ENCODE measurements at places on chromosomes 2 and 18. TPM values are rescaled to one million over a fixed set of nuclear protein-coding genes. Genes with fewer than 3 reads are reported as not detected.

- peak; percentile 40 for DNase-seq
- no peaks in the 10 kb centered on the region for H3K36me3 ChIP-seq
- peaks cover 7% of the 10 kb centered on the region for H3K4me1 ChIP-seq
- peak overlapping the region; percentile 88 for H3K4me3 ChIP-seq
- no peak overlapping the region for H3K27ac ChIP-seq
Observed at GRCh38 chr2:26243470-26244308, 743 bp downstream of the HADHA start.

GRCh38 chr2:217714287-217714751 is 288.5 kb downstream of the TNS1 start:
- peak; percentile 81 for DNase-seq
- H3K27ac ChIP-seq = no peak overlapping the region
- H3K4me1 ChIP-seq = peaks cover 21% of the 10 kb centered on the region
- no peak overlapping the region for H3K4me3 ChIP-seq

- no peak for DNase-seq
- H3K27me3 ChIP-seq = no peaks in the 10 kb centered on the region
- no peak overlapping the region for H3K27ac ChIP-seq
- peaks cover 19% of the 10 kb centered on the region for H3K36me3 ChIP-seq
Observed at GRCh38 chr18:70182548-70182947, 22.9 kb downstream of the RTTN start.

DNA sequence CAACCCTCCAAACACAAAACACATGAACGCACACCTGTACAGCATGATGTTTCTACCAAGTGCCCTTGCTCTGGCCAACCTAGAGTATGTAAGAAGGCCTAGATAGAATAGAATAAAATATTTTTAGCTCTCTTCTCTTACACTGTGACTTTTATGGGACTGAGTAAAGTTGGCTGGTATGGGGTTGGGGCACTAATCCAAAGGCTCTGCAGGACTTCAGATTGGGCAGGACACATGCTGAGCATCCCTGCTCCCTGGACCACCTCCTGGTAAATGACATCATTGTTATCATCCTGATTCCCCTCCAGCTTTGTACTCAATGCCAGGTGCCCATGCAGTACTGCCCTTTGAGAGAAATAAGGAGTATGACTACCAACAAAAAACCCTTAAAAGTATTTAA is 322.2 kb downstream of the SLC8A1 start:
- H3K4me3 ChIP-seq = no peak overlapping the region
- H3K27me3 ChIP-seq = no peaks in the 10 kb centered on the region
- peaks cover 19% of the 10 kb centered on the region for H3K4me1 ChIP-seq
- H3K27ac ChIP-seq = no peak overlapping the region
- no peak for DNase-seq

- H3K36me3 ChIP-seq = no peaks in the 10 kb centered on the region
- no peak overlapping the region for H3K27ac ChIP-seq
- H3K27me3 ChIP-seq = no peaks in the 10 kb centered on the region
- DNase-seq = no peak
- no peak overlapping the region for H3K4me3 ChIP-seq
Observed at GRCh38 chr18:30713299-30713698, 329.2 kb downstream of the DSC3 start.

DNA sequence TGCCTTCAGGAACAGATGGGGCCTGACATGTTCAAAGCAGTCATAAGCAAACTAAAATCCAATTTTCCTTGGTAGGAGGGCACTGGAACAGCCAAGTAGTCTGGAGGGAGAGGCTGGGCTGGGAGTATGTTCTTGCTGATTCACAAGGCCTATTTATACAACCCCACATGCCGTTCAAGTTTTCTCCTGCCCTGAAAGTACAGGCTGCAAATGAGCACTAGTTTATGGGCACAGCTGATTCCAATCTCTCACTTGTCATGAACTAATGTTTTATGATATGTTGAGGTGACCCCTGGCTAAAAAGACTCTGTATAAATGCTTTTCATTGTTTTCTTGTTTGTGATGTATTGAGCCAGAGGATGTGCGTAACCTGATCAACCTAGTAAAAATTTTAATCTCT is 183.4 kb upstream of the SRD5A2 start:
- no peaks in the 10 kb centered on the region for H3K36me3 ChIP-seq
- no peak for DNase-seq
- H3K4me3 ChIP-seq = no peak overlapping the region
- H3K4me1 ChIP-seq = no peaks in the 10 kb centered on the region
- H3K27me3 ChIP-seq = no peaks in the 10 kb centered on the region

DNA sequence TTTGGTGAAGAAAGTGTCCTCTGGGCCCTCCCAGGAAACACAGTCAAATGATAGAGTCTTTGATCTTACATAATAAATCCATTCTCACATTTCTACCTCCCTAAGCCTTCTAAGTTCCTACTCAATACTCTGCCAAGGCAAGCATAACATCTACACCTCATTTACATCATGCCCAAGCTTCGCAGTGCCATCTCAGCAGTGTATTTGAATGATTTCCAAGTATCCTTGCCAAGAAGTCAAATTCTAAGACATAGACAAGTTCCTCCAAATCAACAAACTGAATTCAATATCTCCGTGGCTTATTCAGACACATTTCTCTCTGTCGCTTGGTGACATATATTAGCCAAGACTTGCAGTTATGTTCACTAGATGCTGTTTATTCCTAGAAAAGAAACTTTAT is 8.1 kb upstream of the MLPH start:
- no peak overlapping the region for H3K27ac ChIP-seq
- H3K4me3 ChIP-seq = no peak overlapping the region
- H3K27me3 ChIP-seq = peaks cover 83% of the 10 kb centered on the region
- DNase-seq = no peak

DNA sequence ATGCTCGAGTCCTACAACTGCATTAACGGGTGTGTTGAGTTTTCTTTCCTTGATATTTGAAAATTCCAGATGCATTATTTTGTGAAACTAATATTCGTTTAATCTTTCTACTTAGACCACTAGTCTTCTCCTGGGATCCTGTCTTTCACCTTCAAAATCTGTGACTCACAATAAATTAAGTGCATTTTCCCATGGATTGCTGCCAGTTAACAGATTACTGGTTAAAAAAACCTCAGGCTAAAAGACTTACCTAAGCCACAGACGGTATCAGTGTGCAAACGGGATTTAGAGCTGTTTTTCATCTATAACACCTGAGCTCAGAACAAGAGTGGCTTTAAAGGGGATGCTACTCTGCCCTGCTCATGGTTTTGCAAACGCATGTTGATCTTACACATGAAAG is 10.2 kb downstream of the FECH start:
- no peak overlapping the region for H3K27ac ChIP-seq
- H3K36me3 ChIP-seq = no peaks in the 10 kb centered on the region
- H3K27me3 ChIP-seq = no peaks in the 10 kb centered on the region
- no peaks in the 10 kb centered on the region for H3K4me1 ChIP-seq

DNA sequence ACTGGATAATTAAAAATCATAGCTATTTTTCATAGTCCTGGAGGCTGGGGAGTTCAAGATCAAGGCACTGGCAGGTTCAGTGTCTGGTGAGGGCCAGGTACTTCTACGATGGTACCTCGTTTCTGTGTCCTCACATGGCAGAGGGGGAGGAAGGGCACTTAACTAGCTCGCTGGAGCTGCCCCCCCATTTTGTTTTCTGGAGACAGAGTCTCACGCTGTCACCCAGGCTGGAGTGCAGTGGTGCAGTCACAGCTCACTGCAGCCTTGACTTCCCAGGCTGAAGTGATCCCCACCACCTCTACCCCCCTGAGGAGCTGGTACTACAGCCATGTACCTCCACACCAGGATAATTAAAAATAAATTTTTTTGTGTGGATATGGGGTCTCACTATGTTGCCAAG is 40.3 kb downstream of the ASB1 start:
- no peak overlapping the region for H3K4me3 ChIP-seq
- DNase-seq = no peak
- no peaks in the 10 kb centered on the region for H3K36me3 ChIP-seq
- H3K27me3 ChIP-seq = no peaks in the 10 kb centered on the region
- H3K4me1 ChIP-seq = no peaks in the 10 kb centered on the region

DNA sequence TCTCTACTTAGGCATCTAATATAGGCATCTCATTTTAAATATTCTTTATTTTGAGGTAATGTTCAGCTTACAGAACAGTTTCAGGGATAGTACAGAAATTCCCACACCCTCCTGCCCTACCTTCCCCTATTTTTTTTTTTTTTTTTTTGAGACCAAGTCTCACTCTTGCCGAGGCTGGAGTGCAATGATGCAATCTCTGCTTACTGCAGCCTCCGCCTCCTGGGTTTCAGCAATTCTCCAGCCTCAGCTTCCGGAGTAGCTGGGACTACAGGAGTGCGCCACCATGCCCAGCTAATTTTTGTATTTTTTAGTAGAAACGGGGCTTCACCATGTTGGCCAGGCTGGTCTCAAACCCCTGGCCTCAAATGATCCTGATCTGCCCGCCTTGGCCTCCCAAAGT is 97.6 kb downstream of the EPB41L5 start:
- no peaks in the 10 kb centered on the region for H3K27me3 ChIP-seq
- H3K4me1 ChIP-seq = no peaks in the 10 kb centered on the region
- no peak for DNase-seq
- no peaks in the 10 kb centered on the region for H3K36me3 ChIP-seq
- H3K27ac ChIP-seq = no peak overlapping the region

- no peak overlapping the region for H3K4me3 ChIP-seq
- no peaks in the 10 kb centered on the region for H3K36me3 ChIP-seq
Observed at GRCh38 chr18:70426818-70427217, 138.0 kb downstream of the SOCS6 start.

DNA sequence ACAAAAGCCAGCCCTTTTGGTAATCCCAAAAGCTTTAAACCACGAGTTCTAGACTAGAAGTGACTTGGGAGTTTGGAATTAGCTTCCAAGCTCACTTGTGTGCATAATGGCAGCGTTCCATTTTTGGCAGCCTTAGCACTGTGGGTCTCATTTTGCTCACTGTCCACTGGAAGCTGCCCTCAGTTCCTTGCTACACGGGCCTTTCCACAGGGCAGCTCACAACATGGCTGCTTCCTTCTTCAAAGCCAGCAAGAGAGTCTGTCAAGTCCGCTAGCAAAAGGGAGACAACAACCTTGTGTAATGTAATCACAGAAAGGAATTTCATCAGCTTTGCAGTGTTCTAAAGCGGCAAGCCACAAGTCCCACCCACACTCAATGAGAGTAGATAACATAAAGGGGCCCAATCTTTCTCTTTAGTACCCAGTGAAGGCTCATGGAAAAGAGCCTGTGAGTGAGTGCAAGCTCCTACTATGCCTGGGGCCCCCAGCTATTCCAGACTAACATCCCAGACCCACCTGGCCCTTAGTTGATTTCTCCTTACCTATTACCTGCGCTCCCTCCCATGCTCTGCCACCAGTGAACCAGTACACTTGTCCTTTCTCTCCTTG is 239.7 kb upstream of the FBXO11 start:
- no peaks in the 10 kb centered on the region for H3K4me1 ChIP-seq
- no peaks in the 10 kb centered on the region for H3K36me3 ChIP-seq
- no peaks in the 10 kb centered on the region for H3K27me3 ChIP-seq
- no peak for DNase-seq
- H3K27ac ChIP-seq = no peak overlapping the region

GRCh38 chr2:47771211-47771610 is 11.7 kb upstream of the MSH6 start:
- no peak overlapping the region for H3K4me3 ChIP-seq
- no peak for DNase-seq
- H3K27ac ChIP-seq = no peak overlapping the region
- no peaks in the 10 kb centered on the region for H3K4me1 ChIP-seq
- no peaks in the 10 kb centered on the region for H3K36me3 ChIP-seq

GRCh38 chr2:86623043-86623493 is 597 bp downstream of the RNF103 start:
- H3K4me3 ChIP-seq = peak overlapping the region; percentile 91
- H3K4me1 ChIP-seq = peaks cover 22% of the 10 kb centered on the region
- no peak for DNase-seq

DNA sequence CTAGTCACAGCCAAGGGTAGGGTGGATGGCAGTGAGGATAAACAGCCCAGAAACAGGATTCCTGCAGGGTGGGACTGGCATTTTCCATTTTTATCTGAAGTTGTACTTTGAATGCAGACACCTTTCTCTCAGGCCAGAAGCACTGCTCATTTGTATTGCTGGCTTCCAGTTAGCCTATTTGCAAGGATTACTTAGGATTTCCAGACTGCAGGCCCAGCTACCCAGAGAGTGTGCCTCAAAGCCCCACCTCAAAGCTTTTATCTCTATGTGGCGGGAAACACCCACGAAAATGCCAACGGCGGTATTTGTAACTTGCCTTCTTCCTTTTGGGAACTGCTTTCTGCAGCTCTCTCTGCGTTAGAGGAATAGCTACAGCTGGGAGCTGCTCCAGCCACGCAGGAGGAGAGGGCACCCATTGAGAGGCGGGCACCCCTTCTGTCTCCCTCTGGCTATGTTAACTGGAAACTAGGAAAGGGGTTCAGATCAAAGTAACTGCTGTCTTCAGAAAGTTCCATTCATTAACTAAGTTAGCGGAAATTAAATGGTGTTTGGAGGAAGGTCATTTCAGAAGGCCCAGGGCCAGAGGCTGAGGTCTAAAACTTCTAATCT is 144.9 kb downstream of the TGIF1 start:
- DNase-seq = peak; percentile 52
- H3K4me1 ChIP-seq = peaks cover 59% of the 10 kb centered on the region
- H3K4me3 ChIP-seq = peak overlapping the region; percentile 45
- no peaks in the 10 kb centered on the region for H3K27me3 ChIP-seq

DNA sequence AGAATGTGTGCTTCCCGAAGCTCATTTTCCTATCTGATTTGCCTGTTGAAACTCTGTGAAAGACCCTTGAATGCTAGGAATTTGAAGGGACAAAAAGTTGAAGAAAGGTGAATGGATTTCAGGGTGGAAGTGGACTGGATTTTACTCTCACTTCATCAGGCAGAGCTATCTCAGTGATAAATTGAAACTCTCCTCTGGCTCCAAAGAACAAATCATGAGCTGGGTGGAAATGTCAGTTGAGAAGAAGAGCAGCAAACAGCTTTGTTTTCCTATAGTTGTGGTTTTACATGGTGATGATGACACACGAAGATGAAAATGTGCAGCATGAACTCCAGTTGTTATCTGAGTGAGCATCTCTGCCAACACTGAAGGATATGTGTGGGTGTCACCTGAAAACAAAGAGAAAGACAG is 34.4 kb downstream of the CD28 start:
- H3K4me3 ChIP-seq = no peak overlapping the region
- no peaks in the 10 kb centered on the region for H3K27me3 ChIP-seq
- no peak overlapping the region for H3K27ac ChIP-seq
- H3K36me3 ChIP-seq = no peaks in the 10 kb centered on the region
- DNase-seq = no peak
- peaks cover 5% of the 10 kb centered on the region for H3K4me1 ChIP-seq

- peak overlapping the region; percentile 88 for H3K27ac ChIP-seq
- peaks cover 66% of the 10 kb centered on the region for H3K4me1 ChIP-seq
- no peaks in the 10 kb centered on the region for H3K27me3 ChIP-seq
- DNase-seq = peak; percentile 79
- no peaks in the 10 kb centered on the region for H3K36me3 ChIP-seq
Observed at GRCh38 chr2:44543773-44544725, 182.3 kb downstream of the CAMKMT start.

GRCh38 chr2:159790323-159790722 is 7.7 kb downstream of the CD302 start:
- H3K27ac ChIP-seq = no peak overlapping the region
- no peak for DNase-seq
- H3K36me3 ChIP-seq = no peaks in the 10 kb centered on the region
- no peaks in the 10 kb centered on the region for H3K4me1 ChIP-seq
- H3K4me3 ChIP-seq = no peak overlapping the region

GRCh38 chr2:67823726-67824125 is 239.1 kb downstream of the C1D start:
- no peaks in the 10 kb centered on the region for H3K27me3 ChIP-seq
- H3K27ac ChIP-seq = no peak overlapping the region
- no peak for DNase-seq
- no peak overlapping the region for H3K4me3 ChIP-seq
- no peaks in the 10 kb centered on the region for H3K4me1 ChIP-seq

SAG gene
- 0.03 TPM for total RNA-seq

DLGAP1 gene
- 18.5 TPM for total RNA-seq

MOGAT1 gene
- total RNA-seq = 2.0 TPM

GNAL gene
- 26.8 TPM for total RNA-seq

XIRP2 gene
- not detected for total RNA-seq

STPG4 gene
- total RNA-seq = not detected
